ENCODE measurements at places on chromosomes 6 and 20.

GRCh38 chr6:83860782-83861495 lies 1.4 kb downstream of the CYB5R4 start:
- DNase-seq: peak; percentile 12

DNA sequence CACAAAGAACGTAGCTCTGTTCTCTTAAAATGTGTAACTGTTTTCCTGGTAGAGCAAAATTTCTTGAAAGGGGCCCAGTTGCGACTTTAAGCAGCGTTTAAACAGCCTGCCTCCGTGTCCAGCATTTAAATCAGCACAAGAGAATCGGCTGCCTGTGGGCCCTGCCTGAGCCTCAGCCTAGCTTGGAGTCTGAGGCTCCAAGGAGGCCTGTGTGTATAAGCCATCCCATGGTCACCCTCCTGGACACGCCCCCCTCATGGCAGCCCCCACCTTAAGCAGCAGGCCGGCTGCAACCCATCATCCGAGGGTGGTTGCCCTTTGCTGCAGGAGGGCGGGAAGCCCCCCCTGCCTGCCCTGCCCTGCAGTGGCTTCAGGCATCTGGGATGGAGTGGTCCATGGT lies 18.9 kb downstream of the SDCBP2 start:
- no peak for DNase-seq

- no peak for DNase-seq
These were observed 49.8 kb downstream of the MAP3K7 start for GRCh38 chr6:90537027-90537426.

GRCh38 chr6:158910484-158911440 lies 89.2 kb downstream of the RSPH3 start:
- DNase-seq: peak; percentile 67

DNA sequence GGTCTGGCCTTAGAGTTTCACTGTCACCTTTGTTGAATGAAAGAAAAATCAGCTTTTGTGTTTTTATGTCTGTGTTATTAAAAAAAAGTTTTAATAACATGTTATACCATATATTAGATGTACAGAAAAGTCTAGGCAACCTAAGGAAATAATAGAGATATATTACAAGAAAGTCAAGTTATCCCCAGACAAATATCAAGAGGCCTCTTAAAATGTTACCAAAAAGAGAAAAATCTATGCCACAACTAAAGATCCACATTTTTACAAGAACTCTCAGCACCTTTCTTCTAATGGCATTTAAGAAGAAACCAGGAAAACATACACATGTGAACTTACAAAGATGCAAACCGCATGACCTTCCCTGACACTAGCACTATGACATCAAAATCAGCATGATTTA lies 26.8 kb downstream of the RAMACL start:
- DNase-seq: no peak

DNA sequence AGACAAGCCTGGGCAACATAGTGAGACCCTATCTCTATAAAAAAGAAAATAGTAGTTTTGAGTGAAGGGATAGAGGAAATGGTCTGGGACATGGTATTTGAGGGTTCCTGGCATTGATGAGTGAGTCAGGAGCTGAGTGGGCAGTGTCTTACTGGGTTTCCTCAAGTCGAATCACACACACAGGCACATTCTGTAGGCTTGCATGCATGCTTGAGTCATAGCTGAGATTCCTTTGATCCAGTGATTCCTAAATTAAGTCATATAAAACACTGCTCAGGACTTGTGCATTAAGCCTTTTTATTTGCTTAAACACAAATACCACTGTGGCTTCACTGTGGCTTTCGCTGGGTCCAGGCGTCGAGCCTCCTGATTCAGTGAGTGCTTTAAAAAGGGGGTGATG lies 71.8 kb upstream of the TMEM181 start:
- no peak for DNase-seq

DNA sequence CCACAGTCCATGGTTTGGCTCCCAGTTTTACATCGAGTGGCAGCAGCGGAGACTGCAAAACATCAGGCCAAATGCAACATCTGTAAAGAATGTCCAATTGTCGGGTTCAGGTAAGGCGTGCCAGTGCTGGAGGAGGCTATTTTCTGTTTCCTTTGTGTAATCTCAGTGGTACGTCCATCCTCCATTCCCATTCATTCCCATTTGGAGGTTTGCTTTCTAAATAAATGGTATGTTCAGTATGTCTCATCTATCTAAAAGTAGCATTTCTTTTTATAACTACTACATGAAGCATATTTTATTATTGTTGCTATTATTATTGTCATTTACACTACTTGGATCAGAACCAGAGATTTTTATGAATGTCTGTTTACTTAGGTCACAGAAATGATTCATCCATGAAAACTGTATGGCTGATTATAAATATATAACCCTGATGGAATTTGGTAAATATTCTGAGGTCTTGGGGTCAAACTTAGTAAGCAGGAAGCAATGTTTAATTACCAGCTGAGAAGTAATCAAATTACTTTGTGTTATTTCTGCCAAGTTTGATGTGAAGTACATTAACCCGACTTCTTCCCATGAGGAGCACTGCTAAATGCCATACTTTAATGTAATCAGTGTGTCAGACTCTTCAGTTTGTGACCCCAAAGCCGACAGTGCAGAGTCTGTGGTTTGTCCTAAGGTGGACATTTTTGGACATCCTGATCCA lies 512.9 kb downstream of the UTRN start:
- no peak for DNase-seq

GRCh38 chr20:7346562-7346961 lies 579.1 kb downstream of the BMP2 start:
- DNase-seq: no peak

DNA sequence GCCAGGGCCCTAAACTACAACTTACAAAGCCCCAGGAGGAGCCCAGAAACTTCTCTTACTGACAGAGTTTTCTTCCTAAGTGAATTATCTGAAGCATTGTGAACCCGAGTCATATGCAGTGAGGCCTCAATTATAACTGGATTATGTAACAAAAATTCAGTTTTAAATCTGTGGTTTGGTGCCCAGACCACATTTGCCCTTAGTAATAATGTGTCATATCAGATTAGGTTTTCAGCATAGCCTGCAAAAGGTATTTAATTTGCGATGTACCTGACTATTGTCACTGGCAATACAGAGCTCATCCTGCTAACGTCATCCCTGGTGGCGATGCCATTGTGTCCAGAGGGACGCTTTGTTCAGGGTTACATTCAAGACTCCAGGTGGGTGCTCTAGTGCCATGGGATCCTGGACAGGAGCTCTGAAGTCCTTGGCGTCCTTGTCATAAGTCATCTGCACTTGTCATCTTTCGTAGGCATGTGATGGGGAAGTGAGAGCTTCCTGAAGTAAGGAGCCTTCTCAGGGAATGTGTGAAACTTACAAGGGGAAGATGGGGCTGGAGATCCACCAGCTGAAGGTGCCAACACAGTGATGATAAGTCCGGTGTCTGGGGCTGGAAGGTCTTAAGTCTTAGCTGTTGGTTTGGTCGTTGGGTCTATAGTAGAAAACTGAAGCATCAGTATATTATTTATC lies 65.1 kb downstream of the HIVEP1 start:
- DNase-seq: no peak

DNA sequence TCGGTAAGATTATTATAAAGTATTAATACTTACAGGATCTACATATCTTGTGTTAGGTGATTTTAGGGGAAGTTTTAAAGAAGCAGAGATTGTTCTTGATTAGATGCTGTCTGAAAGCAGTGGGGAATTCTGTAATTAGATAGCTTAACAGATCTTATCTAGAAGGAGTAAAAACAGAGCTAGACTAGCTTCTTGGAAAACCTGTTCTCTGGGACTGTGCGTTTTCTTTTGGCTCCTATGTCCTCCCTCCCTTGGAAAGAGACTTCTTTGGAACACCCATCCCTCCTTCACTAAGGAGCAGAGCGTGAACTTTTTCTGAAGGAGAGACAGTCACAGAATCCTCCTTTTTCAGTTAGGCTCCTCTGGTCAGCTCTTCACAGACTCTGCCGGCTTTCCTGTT lies 83.5 kb upstream of the ZNF184 start:
- no peak for DNase-seq

- no peak for DNase-seq
These were observed 56.0 kb upstream of the PIM1 start for GRCh38 chr6:37113976-37114375.

- no peak for DNase-seq
These were observed 17.2 kb downstream of the ENPP3 start for GRCh38 chr6:131654326-131654725.

DNA sequence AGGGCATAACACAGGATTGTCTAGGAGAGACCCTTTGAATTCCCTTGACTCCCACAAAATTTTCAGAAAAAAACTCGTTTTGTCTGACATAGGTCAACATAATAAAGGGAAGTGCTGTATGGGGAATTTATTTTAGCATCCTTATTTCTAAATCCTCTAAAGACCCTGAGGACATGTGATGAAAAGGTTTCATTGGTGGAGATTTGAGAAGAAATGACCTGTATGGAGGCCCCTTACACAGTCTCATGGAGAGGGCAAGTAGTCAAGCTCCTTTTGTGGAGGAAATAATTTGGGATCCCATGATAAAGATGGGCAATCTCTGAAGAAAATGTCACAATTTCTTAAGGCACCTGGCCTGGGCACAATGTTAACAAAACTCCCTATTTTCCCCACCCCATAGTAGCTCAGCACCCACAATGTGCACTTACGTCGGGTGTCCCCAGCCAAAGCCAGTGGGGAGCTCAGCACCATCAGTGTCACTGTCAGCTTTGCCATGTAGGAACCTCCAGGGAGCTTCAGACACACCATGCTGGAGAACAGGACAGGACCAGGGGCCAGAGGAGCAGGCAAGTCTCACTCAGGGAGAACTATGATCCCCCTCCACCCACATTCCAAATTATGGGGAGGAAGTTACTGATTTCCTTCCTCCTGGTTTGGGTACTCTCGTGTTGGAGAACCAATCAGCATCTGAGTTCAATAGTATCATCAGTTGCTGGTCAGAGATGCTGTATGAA lies at the start of gene HLA-DRB5:
TSS of gene HLA-DRB5 (minus strand) at position 591 of the 734 bp plus-strand sequence. CDS start at position 528, 63 bp downstream.
- no peak for DNase-seq

DNA sequence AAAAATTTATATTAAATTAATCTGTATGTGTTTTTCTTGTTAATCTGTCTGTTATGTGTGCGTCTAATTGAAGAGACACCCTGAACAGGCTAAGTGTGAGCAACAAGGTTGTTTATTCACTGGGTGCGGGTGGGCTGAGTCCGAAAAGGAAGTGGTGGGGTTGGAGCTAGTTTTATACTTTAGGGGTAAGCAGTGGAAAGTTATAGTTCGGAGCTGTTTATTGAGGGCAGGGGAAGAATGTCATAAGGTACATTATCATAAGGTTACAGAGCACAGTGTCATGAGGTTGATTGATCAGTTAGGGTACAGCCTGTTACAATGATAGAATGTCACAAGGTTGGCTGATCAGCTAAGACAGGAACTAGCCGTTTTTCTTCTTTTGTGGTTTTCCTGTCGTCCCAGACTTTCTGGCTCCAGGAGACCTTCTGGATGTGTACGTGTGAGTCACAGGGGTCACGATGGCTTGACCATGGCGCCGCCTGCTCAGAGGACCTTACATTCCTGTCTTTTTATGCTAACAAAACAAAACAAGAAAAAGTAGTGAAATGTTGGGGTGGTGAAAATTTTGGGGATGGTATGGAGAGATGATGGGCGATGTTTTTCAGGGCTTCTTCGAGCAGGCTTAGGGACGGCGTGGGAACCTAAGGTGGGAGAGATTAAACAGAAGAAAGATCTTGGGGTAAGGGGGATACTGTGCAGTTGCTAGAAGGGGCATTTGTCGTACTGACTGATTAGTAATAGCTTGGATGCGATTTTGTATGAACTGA lies 754.0 kb upstream of the ADGRB3 start:
- DNase-seq: no peak

GRCh38 chr6:12993283-12993898 lies 276.8 kb downstream of the PHACTR1 start:
- no peak for DNase-seq

DNA sequence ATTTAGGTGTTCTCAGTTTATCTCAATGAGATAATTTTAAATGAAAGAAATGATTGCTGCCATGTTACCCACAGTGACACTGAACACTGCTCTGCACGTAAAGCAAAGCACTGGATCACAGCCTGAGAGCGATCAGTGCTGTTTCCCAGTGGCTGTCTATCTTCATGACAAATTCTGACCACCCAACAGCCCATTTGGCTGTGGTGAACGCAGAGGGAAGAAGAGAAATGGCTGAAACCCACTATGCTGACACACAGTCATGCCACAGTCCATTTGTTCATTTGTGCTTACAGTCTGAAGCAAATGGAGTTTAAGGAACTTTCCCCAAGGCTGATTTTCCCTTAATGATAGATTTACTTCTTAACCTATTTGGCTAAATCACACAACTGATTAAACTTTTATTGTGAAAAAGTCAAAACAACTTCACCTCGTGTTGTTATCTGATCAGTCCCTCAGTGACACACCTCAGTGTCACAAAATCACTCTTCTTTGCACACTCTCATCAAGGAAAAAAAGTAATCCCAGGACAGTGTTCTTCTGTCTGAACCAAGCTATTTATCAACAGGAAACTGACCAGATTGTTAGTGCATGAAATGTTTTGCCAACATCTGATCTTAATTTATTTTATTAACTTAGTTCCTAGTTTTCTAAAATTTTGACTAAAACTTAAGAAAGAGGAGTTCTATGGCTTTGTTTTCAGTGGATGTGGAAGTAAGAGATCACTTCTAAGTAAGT lies 225.1 kb downstream of the TBX18 start:
- DNase-seq: no peak

DNA sequence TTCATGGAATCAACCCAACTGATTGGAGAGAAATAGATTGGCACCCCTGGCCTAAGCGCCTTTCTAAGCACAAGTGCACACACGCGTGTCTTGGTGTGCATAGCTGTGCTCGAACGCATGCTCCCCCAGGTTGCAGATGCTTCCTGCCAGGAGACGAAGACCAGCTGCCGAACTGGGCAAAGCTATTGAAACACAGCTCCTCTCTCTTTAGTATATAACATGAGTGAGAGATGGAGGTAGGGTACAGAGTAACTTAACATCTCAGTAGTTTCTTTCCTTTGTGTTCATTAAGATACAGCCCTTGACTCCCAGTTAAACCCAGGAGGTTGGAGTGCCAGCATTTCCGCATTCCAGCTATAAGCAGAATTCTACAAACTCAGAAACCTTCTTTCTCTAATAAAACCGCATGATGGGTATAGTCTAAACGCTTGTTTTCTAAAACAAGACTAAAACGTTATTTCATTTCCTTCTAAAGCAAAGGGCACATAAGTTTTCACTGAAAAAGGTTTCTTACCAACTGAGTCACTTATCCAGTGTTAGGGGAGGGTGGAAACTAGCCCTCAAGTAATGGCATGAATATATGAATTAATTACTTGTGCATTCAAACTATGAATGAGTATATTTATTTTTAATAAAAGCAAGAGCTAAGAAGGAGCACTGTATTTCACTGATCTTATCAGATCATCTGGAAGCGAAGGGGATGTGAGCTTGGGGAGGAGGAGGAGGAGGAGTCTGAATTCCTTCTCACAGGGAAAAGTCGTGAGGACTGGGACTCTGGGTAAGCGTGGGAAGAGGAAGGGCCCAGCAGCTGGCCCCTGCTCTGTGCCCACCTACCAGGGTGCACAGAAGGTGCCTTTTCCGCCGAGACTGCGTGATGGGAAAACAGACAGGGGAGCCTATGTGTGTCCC lies 179.2 kb downstream of the TMEM242 start:
- no peak for DNase-seq

- DNase-seq: no peak
These were observed 323.3 kb downstream of the BMP2 start for GRCh38 chr20:7090811-7091210.

GRCh38 chr6:32146687-32147086 lies 5.1 kb downstream of the PRRT1 start:
- no peak for DNase-seq

- DNase-seq: no peak
These were observed 150.6 kb upstream of the OGFRL1 start for GRCh38 chr6:71137973-71138372.
